ENCODE measurements at places on chromosomes 7 and 10.

GRCh38 chr7:2100278-2101208, 132.2 kb downstream of the MAD1L1 start:
- no peak for DNase-seq

DNA sequence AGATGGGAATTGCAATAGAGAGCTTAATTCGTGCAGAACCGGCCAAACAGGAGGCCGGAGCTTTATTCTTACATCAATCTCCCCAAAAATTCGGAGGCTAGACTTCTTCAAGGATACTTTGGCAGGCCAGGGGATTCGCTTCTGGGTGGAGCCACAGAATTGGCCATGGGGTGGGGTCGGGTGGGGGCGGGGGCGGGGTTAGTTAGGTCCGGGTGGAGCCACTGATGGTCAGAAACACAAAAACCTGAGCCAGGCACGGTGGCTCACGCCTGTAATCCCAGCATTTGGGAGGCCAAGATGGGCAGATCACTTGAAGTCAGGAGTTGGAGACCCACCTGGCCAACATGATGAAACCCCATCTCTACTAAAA, 87.5 kb downstream of the SEPTIN14 start:
- no peak for DNase-seq

- peak; percentile 20 for DNase-seq
Measured at GRCh38 chr7:92988051-92988450, 129.7 kb downstream of the SAMD9 start.

GRCh38 chr10:71621231-71622153, 98.1 kb downstream of the C10orf105 start:
- no peak for DNase-seq

GRCh38 chr10:10094691-10095090, 923.0 kb upstream of the CELF2 start:
- no peak for DNase-seq

GRCh38 chr10:93309062-93309461, 173.1 kb downstream of the MYOF start:
- DNase-seq: no peak

GRCh38 chr10:98340940-98341310, 72.9 kb upstream of the LOXL4 start:
- DNase-seq: no peak

DNA sequence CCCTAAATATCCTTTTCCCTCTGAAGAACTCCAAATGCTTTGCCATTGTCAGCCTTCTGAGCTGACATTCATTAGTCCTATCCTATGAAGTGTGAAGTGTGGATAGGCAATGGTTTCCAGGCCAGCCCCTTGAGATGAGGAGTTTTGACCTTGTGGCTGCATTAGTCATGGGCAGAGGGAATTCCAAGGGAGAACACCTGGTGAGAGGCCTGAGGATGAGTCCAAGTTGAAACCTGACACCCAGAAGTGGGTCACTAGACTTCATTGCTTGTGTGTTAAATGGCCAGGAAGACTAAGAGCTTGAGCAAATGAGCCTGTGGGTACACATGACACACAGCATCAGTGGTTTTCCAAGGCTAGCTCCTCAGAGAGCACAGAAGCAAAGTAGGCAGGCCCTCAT, 260.8 kb downstream of the SKAP2 start:
- DNase-seq: no peak

Measured in AG08396 (cell line).